Stimulated activated CD8-positive, alpha-beta memory T cell treated with anti-CD3 and anti-CD28 coated beads, Interleukin-7, amount 100 ng/mL, for 48 hours (primary cell): ENCODE measurements at places on chromosomes 3 and 15.

GRCh38 chr15:74642734-74643664 lies 27.4 kb downstream of the CLK3 start:
- DNase-seq, result no peak

DNA sequence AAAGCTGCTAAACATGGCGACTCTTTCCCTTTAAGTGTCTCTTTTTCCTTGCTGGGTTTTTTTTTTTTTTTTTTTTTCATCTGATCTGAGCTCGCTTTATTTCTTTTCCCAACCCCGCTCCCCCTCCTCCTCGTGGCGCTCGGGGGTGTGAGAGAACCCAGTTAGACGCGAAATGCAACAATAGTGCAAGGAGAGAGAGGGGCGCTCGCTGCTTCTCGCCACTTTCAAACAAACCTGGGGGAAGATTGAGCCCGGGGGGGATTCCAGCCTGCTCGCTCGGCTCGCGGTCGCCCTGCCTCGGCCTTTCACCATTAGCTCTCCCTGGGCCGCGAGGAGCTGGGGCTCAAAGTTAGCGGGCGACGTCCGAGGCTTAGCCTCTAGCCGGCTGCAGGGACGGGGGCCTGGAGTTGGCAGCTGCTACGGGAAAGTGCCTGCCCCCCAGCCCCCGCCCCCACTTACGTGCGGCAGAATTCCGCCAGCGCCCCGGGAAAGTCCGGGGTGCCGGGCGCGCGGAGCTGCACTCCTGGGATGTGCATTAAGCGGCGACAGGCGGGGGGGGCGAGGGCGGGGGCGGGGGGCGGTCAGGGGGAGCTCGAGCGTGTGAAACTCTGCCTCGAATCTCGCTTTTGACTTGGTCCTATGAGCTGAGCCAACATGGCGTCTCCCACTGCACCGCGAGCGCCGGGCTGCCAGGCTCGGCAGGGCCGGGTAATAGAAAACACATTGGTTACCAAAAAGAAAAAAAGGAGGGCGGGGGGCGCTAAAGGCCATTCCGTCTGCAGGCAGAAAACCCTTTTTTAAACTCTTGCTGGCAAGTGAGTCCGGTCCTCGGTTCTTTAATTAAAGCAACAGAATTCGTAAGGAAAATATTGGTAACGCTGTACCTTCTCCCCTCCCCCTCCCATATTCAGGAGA lies 10.4 kb downstream of the NR2F2 start:
- DNase-seq, result no peak

DNA sequence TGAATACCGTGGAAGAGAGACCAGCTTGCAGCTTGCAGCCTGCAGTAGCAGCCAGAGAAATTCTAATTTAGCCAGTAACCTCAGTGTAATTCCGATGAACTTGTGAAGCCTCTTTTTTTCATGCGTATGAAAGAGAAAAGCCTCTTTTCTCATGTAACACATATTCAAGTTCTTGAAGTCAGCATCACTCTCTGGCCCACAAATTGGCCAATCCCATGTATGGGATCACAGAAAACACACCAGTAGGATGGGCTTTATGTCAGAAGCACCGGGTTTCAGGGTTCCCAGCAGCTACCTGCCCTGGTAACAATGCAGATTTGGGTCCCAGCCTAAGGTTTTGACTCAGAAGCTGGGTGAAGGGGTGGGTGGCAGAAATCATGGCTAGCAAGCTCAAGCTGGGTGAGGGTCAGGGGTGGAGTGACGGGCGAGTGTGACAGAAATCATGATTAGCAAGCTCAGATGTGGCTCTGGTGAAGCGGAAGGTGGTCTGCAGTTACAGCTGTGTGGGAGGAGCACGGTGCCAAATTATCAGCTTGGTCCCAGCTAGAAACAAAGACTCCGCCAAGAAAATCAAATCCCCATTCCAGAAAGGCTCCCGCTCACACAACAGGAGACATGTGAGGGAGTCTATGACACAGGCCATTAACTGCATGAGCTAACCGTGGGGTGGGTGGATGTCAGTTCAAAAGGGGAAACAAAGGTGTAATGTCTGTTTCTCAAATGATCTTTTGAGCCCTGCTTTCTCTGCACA lies 86.6 kb downstream of the SNRK start:
- no peak for DNase-seq

GRCh38 chr3:166104938-166105337 lies 267.7 kb upstream of the BCHE start:
- no peak for DNase-seq

GRCh38 chr3:128313071-128313725 lies 153.5 kb downstream of the DNAJB8 start:
- no peak for DNase-seq

- DNase-seq, result no peak
Measured at GRCh38 chr3:41915353-41915752, 46.5 kb downstream of the ULK4 start.

DNA sequence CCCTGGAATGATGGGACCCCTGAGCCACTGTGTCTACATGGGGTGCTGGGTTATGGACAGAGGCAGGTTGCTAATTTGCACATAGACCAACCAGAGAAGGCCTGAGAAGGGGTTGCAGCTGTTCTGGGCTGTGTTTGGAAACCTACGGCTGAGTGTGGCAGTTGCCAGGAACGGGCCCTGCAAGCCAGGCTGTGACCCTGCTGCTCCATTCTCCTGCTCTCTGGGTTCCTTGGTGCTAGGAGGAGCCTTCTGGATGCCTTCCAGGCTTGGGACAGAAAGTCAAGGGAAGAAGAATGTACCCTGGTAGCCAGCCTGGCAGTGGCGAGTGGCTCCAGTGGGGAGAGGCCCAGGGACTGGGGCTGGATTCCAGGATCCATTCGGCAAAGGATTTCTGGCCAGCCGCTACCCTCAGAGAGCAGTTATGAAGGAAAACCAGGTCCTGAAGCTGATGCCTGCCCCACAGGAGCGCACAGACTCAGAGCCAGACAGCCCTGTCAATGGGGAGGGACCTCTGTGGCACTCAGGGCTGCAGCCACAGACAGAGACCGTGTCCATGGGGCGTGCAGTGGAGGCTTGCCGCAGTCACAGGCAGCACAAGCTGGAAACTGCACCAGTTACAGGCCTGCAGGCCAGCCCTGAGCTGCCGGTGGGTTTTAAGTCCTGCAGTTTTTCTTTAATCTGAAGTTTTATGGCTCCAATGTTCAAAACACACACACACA lies 55.1 kb upstream of the ACAD9 start:
- DNase-seq, result no peak

GRCh38 chr15:34280193-34280592 lies 55.4 kb downstream of the EMC4 start:
- no peak for DNase-seq

DNA sequence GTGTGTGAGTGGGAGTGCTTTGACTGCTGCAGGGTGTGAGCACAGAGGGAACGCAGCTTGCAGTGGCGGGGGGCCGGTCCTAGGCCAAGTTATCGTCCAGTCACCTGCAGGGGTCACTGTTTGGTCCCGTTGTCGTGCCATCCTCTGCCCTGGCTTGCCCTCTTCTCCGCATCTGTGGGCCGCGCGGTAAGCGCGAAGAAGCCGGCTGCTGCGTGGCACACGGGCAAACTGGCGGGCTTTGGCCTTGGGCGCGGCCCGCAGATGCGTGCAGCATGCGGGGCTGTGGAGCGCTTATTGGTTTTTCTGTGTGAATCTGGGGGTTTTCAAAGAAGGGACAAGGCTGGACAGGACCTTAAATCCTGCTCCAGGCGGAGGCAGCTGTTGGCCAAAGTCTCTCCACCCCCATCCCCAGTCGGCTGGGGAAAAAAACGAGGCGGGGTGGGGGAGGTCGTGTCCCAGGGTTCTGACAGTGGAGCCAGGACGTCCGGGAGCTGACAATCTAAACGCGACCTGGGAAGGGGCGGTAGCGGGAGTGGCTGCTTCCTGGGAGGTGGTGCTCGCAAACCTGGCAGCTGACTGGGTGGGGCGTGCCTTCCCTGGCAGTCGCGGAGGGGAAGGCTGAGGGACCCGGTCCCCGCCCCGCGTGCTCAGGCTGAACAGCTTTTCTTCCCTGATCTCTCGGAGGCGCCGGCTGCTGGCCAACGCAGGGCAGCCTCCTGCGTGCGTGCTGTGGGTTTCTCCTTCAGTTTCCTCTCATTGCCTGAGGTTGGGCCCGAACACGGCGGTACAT lies 39.7 kb upstream of the VEPH1 start:
- DNase-seq, result no peak

DNA sequence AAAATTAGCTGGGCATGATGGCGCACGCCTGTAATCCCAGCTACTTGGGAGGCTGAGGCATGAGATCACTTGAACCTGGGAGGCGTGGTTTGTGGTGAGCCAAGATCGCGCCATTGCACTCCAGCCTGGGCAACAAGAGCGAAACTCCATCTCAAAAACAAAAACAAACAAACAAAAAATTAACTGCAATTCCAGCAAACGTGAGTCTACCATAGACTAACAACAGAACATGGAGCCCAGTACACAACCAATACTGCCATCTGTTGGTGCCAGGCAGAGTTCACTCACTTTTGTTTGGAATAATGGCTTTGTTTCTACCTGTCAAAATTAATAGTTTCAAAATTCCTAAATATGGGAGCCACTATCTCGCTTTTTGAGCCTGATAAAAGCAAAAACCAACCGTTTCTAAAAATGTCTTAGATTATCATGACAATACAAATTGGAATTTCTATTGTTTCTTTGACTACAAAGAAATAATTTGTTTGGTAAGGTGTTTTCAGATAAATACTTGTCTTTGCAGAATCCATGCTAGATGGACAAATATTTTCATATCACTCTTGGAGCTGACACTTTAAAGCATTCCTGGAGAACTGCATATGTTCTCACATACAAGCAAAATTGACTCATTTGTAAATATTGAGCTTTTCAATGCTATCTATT lies 45.0 kb downstream of the GPR176 start:
- DNase-seq, result no peak

- no peak for DNase-seq
Measured at GRCh38 chr15:71575474-71576045, 234.8 kb upstream of the NR2E3 start.

DNA sequence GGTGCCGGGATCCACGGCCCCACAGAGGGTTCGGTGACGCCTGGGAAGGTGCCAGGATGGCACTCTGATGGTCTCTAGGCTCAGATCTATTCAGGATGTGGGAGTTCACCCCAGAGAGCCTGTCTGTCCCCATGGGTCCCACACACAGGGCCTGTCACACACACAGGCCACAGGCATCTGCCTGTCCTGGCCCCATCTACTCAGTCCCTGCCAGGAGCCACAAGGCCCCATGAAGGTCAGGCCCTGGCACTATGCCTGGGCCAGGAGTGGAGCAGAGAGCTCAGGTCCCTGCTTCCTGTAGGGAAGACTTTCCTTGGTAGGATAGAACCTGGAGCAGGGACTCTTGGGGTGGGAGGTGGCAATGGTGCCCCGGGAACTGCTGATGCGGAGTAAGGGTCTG lies 49.0 kb upstream of the FURIN start:
- DNase-seq, result no peak

DNA sequence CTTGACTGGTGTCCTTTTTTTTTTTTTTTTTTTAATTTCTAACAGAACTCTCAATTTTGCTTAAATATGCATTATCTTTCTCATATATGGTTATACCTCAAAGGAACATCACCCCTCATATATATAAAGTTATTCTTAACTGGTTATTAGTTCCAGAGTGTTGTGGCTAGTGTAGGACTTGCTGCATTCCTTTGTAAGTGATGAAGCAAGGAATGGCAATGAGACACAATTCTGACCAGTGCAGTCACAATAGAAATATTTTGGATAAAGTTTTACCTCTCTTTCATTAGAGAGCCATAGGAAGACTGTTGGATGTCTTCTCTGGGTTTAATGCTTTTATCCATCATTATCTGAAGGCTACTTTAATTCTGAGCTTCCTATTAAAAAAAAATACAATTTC lies 75.5 kb upstream of the CBLB start:
- no peak for DNase-seq

DNA sequence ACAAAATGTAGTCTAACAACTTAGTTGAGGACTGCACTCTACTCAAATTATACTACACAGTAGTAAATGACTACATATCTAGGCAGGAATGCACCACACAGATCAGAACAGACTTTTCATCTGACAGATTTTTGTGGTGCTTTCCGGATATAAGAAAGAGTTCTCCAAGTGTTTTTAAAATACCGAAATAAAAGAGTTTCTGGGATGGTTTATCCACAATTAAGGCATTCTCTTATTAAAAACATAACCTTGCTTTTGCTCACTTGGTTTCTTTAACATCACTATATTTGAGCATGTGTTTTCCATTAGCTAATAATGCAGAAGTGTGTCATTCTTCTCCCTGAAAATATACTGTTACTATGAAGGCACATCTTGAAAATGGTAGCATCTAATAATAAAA lies 132.9 kb downstream of the MAGI1 start:
- no peak for DNase-seq

GRCh38 chr15:32121384-32121695 lies 91.0 kb downstream of the CHRNA7 start:
- DNase-seq, result no peak

GRCh38 chr3:46316206-46316605 lies 37.7 kb upstream of the CCR2 start:
- no peak for DNase-seq

GRCh38 chr15:39357480-39358268 lies 223.2 kb upstream of the THBS1 start:
- DNase-seq, result no peak

GRCh38 chr3:148953094-148953493 lies 38.2 kb upstream of the GYG1 start:
- no peak for DNase-seq

DNA sequence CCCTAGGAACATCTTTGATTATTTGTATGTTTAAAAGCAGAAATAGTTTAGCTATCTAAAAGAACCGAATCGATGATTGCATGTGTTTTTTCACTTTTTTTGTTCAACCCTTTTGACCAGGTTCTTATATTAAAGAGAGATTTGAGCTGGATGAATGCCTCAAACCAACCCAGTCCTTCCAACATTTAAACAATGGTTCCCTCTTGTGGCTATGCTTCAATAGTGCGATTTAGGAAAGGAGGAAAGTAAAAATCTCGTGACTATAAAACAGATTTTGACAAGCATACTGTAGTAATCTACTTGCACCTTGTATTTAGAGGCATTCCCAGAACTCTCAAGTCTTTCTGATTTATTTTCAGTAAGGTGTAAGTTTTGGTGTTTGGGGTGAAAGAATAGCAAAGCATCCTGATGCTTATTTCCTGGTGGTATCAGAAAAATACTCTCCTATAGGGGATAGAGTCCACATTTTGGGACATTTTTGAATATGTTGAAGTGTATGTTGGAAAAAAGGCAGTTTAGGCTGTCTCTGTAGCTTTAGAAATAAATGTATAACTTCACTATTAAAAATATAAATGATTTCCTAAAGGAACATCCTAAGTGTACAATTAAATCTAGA lies 159.6 kb upstream of the KCNH8 start:
- no peak for DNase-seq

GRCh38 chr3:53646723-53647122 lies 152.3 kb downstream of the CACNA1D start:
- no peak for DNase-seq

- DNase-seq, result no peak
Measured at GRCh38 chr3:94167346-94167745, 104.5 kb downstream of the NSUN3 start.

DNA sequence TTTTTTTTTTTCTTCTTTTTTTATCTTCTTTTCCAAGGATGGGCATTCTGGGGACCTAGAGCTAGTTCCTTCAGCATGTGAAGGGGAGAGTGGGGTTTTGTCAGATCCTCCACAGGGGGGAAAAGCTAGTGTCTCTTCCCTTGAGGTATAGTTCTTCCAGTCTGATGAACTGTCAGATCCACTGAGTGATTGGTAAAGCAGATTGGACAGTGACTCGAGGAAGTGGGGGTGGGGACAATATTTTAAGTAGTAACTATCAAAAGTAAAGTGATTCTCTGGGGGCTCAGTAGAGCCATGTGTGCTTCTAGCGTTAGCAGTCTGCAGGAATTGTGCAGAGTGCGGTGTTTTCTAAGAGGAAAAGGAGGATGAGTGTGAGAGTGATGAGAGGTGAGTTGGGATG lies 62.0 kb upstream of the TRIM71 start:
- DNase-seq, result no peak
